ENCODE measurements at places on chromosomes 1 and 21. TPM values are rescaled to one million over a fixed set of nuclear protein-coding genes. Genes with fewer than 3 reads are reported as not detected.

Gene AUNIP
- 0.70 TPM for total RNA-seq

Gene OVAAL
- 4.1 TPM for total RNA-seq

Gene GPR25
- not detected for total RNA-seq

Gene LCE1A
- not detected for total RNA-seq

Gene TEDDM1
- not detected for total RNA-seq

Gene OR2L5
- not detected for total RNA-seq

Gene SERTAD4
- not detected for total RNA-seq

Gene COX20
- total RNA-seq = 31.3 TPM

Gene FLAD1
- 28.1 TPM for total RNA-seq

Gene TOMM40L
- total RNA-seq = 12.0 TPM

Gene CD53
- total RNA-seq = not detected

Gene DLGAP3
- 0.05 TPM for total RNA-seq

Gene FCN3
- not detected for total RNA-seq

Gene TCHH
- total RNA-seq = not detected

Gene CASQ1
- 9.4 TPM for total RNA-seq

Gene KDF1
- total RNA-seq = not detected

Gene NGF
- total RNA-seq = 0.51 TPM

Gene NUP210L
- total RNA-seq = not detected

Gene DNAJC6
- 3.0 TPM for total RNA-seq

Gene RGSL1
- total RNA-seq = not detected

Gene TTLL10
- not detected for total RNA-seq

Gene APOBEC4
- not detected for total RNA-seq

Gene WNT4
- total RNA-seq = 6.7 TPM

Gene GIPC2
- 2.3 TPM for total RNA-seq

Gene TMEM35B
- total RNA-seq = 18.7 TPM

Gene MROH9
- 0.16 TPM for total RNA-seq

Gene LIN9
- 2.1 TPM for total RNA-seq

Gene RIMKLA
- total RNA-seq = not detected

Gene TEX38
- total RNA-seq = not detected

Gene NPPA
- 0.47 TPM for total RNA-seq

Measured in myocyte (in vitro differentiated cells).